ENCODE measurements at places on chromosomes 2 and 18.

DNA sequence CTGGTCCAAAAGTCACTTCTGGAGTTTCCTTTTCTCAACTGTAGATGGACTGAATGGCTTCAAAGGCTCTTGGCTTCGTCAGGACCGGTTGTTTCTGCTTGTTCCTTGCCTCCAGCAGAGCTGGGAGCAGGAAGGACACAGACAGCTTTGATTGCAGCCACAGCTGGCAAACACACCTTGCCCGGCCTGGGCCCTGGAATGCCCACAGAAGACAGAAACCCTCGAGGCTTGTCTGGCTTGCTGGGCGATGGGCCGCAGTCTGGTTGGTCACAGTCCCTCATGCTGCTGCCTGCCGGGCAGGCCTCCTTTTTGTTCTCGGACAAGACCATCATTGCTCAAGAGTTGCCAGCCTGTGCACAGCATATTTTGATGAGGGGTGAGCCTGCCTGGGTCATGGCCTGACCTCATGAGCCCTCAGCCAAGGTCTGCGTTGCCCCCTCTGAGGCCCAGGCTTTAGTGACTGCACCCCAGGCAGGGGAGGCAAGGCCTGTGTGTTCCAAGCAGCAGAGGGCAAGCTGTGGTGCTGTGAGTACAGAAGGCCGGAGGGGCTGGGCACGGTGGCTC is 37.8 kb downstream of the ATP6V1C2 start:
- no peaks in the 10 kb centered on the region for H3K4me1 ChIP-seq
- no peak for DNase-seq
- H3K36me3 ChIP-seq: no peaks in the 10 kb centered on the region

DNA sequence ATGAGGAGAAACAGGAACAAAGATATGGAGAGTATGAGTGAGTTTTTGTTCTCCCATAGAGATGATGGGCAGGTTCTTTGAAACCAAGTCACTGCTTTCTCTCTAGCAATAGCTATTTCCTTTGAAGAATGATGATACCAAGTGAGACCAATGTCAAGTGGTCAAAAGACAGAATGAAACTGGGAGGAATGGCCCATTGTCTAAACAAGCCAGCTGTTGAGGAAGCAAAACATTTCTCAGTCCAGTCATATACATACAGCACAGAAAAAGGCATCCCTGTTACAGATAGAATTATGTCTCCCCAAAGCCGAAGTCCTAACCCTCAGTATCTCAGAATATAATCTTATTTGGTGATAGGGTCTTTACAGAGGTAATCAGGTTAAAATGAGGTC is 66.1 kb upstream of the EPC2 start:
- no peak overlapping the region for H3K27ac ChIP-seq
- peaks cover 31% of the 10 kb centered on the region for H3K27me3 ChIP-seq
- H3K36me3 ChIP-seq: no peaks in the 10 kb centered on the region
- H3K4me1 ChIP-seq: no peaks in the 10 kb centered on the region
- H3K4me3 ChIP-seq: no peak overlapping the region
- no peak for DNase-seq

- H3K27ac ChIP-seq: no peak overlapping the region
- peaks cover 2% of the 10 kb centered on the region for H3K27me3 ChIP-seq
- H3K36me3 ChIP-seq: no peaks in the 10 kb centered on the region
Observed at GRCh38 chr2:156309167-156309566, 23.4 kb downstream of the NR4A2 start.

DNA sequence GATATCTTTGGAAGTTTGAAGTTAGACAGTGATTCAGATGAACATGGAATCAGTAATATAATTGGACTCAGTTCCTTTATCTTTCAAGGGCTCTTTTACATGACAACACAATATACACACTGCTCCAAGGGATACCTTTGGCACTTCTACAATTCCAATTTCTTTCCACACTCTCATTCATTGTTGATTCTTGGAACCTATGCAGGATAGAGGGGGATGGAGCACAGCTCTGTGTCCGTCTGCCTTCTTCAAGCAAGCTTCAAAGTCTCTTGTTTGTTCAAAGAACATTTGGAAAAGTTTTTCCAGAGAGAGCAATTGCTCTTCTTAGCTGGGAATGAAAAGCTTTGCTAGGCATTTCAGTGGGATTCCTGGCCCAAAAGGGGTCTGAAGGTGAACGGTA is 276.2 kb upstream of the ZEB2 start:
- no peak for DNase-seq
- no peaks in the 10 kb centered on the region for H3K27me3 ChIP-seq
- peaks cover 1% of the 10 kb centered on the region for H3K4me1 ChIP-seq

GRCh38 chr2:121187982-121188411 is 97.0 kb downstream of the TFCP2L1 start:
- no peak for DNase-seq
- H3K27me3 ChIP-seq: peaks cover 41% of the 10 kb centered on the region
- H3K27ac ChIP-seq: no peak overlapping the region
- peaks cover 12% of the 10 kb centered on the region for H3K4me1 ChIP-seq

DNA sequence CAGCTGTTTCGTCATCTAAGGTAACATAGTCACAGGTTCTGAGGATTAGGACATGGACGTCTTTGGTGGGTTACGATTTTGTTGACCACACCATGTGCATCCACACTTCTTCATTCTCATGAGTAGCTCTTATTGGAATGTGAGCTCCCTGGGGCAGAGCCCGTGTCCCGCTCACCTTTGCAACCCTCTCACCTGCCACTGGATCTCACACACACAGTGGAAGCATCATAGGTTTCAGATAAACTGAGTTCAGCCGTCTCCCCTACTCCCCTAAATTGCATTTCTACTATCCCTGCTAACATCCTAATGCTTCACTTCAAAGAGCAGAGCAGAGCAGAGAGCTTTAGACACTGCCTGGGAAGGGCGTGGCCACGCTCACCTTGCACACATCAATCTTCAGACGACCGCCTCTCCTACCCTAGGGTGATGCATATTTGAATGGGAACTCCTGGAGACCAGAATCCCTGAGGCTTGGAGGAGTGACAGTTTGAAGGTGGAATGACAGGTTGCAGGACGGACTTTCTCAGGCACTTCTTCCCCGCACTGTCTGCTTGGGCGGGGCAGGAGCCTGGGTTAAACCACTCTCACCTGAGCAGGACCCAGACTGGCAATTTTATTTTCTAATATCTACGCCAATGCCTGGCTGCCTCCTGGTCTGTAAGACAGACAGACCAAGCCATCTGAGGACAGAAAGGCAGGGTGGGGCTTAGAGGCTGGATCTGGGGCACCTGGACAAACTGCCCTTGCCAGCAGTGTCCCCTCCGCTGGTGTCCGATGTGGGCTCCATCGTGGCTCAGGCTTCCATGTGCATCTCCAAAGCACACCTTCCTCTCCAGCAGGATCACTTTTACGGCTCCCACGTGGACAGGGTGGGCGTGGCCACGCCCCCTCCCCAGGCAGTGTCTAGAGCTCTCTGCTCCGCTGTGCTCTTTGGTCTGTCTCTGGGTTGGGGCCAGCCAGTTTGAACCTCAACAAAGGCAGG is 229.5 kb upstream of the COPS8 start:
- peaks cover 27% of the 10 kb centered on the region for H3K4me1 ChIP-seq
- no peaks in the 10 kb centered on the region for H3K36me3 ChIP-seq
- no peak overlapping the region for H3K4me3 ChIP-seq
- H3K27me3 ChIP-seq: peaks cover 53% of the 10 kb centered on the region
- no peak for DNase-seq

GRCh38 chr2:214377286-214377624 is 33.6 kb upstream of the VWC2L start:
- H3K4me3 ChIP-seq: no peak overlapping the region
- H3K27me3 ChIP-seq: no peaks in the 10 kb centered on the region
- DNase-seq: no peak
- H3K27ac ChIP-seq: no peak overlapping the region

DNA sequence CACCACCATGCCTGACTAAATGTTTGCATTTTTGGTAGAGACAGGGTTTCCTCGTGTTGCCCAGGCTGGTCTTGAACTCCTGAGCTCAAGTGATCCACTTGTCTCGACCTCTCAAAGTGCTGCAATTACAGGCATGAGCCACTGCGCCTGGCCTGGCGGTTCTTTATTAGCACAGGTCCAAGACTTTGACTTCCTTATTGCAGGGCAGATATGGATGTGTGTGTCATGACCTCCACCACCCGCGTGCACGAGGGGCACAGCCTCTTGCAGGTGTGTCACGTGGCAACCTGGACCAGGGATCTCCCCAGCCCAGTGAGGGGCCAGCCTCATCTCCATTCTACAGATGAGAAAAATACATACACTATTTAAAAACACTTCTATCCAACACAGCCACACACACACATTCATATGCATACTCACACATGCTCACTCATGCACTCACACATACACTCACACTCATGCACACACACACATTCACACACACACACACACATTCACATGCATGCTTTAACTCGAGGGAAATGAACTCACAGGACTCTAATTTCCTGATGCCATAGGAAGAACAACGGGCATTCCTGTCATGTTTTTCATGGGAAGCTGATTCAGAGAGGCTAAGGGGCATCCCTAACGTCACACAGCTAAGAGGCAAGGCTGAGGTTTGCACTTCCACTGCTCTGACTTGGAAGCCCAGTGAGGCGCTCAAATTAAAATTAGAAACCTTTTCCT is 38.8 kb downstream of the RRM2 start:
- H3K36me3 ChIP-seq: no peaks in the 10 kb centered on the region
- no peak for DNase-seq
- H3K27me3 ChIP-seq: no peaks in the 10 kb centered on the region

DNA sequence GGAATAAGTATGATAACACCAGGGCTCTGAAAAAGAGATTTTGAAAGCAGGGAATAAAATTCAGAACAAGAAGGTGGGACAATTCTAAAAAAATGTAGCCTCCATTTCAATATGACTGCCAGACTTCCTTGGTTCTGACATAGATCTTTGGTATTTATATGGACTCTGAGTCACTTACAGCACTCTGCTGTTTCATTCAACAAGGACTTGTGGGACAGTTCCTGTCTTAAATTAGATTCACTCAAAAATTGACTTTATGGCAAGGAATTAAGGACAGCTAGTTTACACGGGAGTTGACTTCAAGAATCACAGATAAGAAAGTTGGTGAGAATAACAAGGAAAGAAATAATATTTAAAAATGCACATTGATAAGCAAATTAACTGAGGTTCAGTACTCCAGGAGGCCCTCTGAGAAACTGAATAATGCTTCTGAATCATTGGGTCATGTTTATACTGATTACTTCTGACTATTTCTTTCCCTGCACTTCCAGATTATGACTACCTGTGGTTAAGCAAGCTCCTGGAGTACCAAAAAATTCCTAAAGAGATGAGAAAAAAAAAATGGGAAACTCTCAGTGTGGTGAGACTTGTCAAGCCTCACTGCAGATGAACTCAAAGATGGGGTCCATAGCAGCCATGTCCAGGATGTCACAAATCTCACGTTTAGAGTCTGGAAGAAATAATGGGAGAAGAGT is 828.3 kb upstream of the PIK3C3 start:
- no peaks in the 10 kb centered on the region for H3K27me3 ChIP-seq
- no peak for DNase-seq
- no peaks in the 10 kb centered on the region for H3K4me1 ChIP-seq
- H3K36me3 ChIP-seq: no peaks in the 10 kb centered on the region
- no peak overlapping the region for H3K27ac ChIP-seq

DNA sequence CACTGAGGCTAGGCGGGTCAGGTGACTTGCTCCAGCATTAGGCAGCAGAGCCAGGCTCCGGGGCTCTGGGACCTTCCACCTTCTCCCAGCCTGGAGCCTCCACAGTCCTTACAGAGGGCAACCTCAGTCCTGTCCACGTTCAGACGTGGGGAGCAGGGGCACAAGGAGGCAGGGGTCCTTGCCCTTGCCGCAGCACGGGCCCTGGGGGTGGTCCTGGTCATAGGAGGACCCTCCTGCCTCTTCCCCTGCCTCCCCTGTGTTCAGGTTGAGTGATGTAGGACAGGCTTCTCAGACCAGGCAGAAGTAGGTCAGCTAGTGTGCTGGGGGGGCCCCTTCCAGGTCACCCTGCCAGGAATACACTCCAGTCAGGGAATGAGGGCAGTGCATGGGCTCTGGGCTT is 5.4 kb upstream of the ARHGEF4 start:
- H3K27ac ChIP-seq: no peak overlapping the region
- peaks cover 40% of the 10 kb centered on the region for H3K27me3 ChIP-seq
- no peaks in the 10 kb centered on the region for H3K4me1 ChIP-seq
- no peak overlapping the region for H3K4me3 ChIP-seq
- no peak for DNase-seq
- no peaks in the 10 kb centered on the region for H3K36me3 ChIP-seq

GRCh38 chr2:108533832-108534583 is at the start of gene LIMS1:
LIMS1 (plus strand) TSS chr2:108534470; CDS start chr2:108534563, 93 bp downstream.
- H3K4me3 ChIP-seq: peak within 1 kb of the TSS; percentile 94
- H3K36me3 ChIP-seq: no peaks in the 10 kb centered on the region
- peaks cover 41% of the 10 kb centered on the region for H3K4me1 ChIP-seq
- peak within 1 kb of the TSS; percentile 98 for H3K27ac ChIP-seq
- DNase-seq: peak; percentile 82

DNA sequence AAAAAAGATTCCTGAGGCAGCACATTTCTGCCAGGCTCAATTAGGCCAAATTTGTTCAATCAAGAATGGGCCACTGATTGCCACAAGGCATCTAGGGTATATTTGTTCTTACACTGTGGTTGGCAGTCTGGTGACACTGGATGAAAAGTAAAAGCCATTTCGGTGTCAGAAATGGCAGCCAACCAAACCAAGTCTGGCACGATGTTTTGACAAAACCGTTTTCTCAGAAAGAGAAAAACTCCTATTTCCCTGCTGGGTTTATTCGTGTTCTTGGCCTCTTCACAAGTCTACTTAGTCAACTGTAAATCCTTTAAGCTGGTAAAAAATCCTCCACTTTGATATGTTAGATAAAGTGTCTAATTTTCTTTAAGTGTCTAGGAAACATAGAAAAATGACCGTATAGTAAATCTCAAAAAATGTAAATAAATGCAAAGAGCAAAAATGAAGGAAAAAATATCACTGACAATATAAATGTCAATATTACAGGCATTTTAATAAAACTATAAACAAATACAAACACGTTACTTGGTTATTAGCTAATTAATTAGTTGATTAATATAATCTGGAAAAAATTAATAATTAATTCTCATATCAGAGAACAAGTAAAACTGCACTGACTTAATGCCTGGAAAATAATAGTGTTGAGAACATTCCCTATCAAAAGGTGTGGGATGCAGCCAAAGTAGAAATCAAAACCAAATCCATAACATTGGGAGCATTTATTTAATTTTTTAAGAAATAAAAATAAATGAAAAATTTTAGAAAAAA is 182.0 kb upstream of the ZNF804A start:
- no peaks in the 10 kb centered on the region for H3K4me1 ChIP-seq
- no peak for DNase-seq
- no peak overlapping the region for H3K4me3 ChIP-seq
- H3K27ac ChIP-seq: no peak overlapping the region

DNA sequence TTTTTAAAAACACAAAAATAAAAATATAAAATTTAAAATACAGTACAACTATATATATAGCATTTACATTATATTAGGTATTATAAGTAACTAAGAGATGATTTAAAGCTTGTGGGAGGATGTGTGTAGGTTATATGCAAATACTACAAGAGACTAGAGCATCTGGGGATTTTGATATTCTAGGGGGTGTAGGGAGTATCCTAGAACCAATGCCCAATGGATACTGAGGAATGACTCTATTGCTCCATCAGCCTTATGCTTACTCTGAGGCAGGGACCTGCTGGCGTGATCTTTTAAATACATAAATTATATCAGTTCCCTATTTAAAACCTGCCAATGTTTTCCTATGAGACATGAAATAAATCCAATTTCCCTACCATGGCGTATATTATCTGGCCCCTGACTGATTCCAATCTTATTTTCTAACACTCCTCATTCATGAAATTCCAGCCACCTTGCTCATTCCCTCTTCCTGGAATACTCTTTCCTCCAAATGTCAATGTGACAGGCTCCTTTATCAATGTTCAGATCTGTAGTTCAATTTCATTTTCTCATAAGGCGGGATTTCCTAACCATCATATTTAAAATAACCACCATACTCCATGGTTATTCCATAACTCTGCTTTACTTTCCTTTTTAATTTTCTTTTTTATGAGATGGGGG is 22.2 kb downstream of the SP3 start:
- H3K36me3 ChIP-seq: peaks cover 11% of the 10 kb centered on the region
- no peak for DNase-seq
- H3K4me1 ChIP-seq: peaks cover 17% of the 10 kb centered on the region

All from progenitor cell of endocrine pancreas (in vitro differentiated cells).